DND-41 (cell line): ENCODE measurements at places on chromosomes 4 and X.

- no peak overlapping the region for H3K27ac ChIP-seq
- peaks cover 8% of the 10 kb centered on the region; the same call in 1 of the 2 replicates for H3K4me1 ChIP-seq
These were observed 248.0 kb downstream of the INPP4B start for GRCh38 chr4:142598132-142598531.

DNA sequence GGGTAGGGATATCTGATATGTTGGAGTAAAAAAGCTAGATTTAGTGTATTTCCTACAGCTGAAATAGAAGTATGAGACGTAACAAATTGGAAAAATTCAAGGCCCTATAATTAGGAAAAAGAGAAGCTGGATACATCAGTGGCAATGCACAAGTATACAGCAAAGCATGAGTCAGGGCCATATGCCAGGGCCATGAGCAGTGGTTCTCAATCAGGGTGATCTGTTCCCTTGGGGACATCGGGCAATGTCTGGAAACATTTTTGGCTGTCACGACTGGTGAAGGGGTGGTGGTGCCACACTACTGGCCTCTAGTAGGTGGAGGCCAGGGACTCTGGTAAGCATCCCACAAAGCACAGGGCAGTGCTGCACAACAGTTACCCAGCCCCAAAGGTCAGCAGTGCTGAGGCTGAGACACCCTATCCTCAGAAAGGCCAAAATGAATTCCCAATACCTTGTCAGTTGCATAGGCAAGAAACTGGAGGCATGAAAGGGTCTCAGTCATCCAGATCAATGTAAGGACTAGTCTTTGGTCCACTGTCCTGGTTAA, 36.8 kb upstream of the NAP1L5 start:
- H3K36me3 ChIP-seq = peaks cover 5% of the 10 kb centered on the region; the same call in 1 of the 2 replicates
- no peak for DNase-seq
- no peak overlapping the region for H3K27ac ChIP-seq
- H3K4me3 ChIP-seq = no peak overlapping the region
- no peaks in the 10 kb centered on the region for H3K4me1 ChIP-seq
- H3K27me3 ChIP-seq = no peaks in the 10 kb centered on the region

GRCh38 chrX:68708503-68709290, 61.2 kb downstream of the STARD8 start:
- no peak overlapping the region for H3K27ac ChIP-seq
- H3K4me1 ChIP-seq = no peaks in the 10 kb centered on the region
- H3K36me3 ChIP-seq = no peaks in the 10 kb centered on the region
- no peak for DNase-seq
- no peaks in the 10 kb centered on the region for H3K27me3 ChIP-seq
- H3K4me3 ChIP-seq = no peak overlapping the region

DNA sequence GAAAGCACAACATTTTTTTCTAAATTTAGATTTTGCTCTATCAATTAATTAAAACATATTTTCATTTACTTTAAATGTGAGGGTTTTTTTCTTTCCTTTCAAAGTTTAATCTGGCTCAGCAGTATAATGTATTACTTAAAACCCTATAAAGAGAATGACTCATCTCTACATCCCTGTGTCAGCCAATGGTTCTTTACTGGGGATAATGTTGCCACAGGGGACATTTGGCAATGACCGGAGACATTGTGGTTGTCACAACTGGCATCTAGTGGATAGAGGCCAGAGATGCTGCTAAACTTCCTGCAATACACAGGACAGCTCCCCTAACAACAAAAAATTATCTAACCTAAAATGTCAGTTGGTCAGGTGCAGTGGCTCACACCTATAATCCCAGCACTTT, 53.8 kb downstream of the SYNPO2 start:
- DNase-seq = no peak
- no peaks in the 10 kb centered on the region for H3K36me3 ChIP-seq

- H3K4me3 ChIP-seq = no peak overlapping the region
- H3K27me3 ChIP-seq = no peaks in the 10 kb centered on the region
- no peak overlapping the region for H3K27ac ChIP-seq
- no peak for DNase-seq
- no peaks in the 10 kb centered on the region for H3K4me1 ChIP-seq
These were observed 146.3 kb upstream of the ATP6AP2 start for GRCh38 chrX:40434443-40434842.
